ENCODE measurements at places on chromosomes 12 and 14. TPM values are rescaled to one million over a fixed set of nuclear protein-coding genes. Genes with fewer than 3 reads are reported as not detected.

Gene NTS
- total RNA-seq = not detected

Gene TGM1
- 9.4 TPM for total RNA-seq

Gene TAS2R31
- total RNA-seq = 32.5 TPM

Gene TEX52
- total RNA-seq = 11.3 TPM

Gene GTF2A1
- total RNA-seq = 39.7 TPM

Measured in umbilical cord (tissue), 2 donors.